GM04504 (cell line): ENCODE measurements at places on chromosomes 2 and 18.

DNA sequence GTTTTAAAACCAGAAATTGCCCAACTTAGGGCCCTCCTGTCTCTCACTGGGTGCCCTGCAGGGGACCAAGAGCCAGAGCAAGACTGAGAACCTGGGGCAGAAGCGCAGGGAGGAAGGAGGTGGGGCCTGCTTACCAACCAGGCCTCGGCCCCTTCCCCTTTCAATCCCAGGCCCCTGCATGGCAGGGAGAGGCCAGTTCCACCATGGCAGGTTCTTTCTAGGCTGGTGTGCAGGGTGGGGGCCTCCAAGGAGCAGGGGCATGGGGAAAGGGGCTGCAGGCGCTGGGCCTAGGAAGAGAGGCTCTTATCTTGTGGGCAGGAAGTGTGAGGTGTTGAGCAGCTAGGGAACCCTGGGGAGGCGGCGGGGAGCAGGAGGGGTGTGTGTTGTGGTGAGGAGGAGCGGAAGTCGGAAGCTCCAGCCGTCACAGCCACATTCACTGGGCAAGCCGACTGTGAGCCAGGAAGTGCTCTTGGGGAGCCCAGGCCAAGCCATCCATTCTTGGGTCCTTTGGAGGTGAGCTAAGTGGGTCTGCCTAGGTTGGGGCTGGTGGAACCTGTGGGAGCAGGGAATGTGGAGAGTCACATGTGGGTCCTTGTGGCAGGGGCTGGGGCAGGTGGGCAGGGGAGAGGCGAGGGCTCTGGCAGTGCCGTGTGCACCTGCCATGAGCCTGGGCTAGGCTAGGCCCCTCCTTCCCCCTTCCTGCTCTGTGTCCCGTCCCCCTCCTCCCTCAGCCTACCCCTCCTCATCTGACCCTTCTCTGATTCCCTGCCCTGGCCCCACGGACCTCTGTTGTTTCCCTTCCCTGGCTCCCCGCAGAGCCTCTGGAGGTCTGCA, at the start of gene PSD4:
PSD4 (plus strand) TSS at position 430 of the 834 bp plus-strand sequence. CDS start 8,486 bp downstream, outside the sequence.
- no peak for DNase-seq

DNA sequence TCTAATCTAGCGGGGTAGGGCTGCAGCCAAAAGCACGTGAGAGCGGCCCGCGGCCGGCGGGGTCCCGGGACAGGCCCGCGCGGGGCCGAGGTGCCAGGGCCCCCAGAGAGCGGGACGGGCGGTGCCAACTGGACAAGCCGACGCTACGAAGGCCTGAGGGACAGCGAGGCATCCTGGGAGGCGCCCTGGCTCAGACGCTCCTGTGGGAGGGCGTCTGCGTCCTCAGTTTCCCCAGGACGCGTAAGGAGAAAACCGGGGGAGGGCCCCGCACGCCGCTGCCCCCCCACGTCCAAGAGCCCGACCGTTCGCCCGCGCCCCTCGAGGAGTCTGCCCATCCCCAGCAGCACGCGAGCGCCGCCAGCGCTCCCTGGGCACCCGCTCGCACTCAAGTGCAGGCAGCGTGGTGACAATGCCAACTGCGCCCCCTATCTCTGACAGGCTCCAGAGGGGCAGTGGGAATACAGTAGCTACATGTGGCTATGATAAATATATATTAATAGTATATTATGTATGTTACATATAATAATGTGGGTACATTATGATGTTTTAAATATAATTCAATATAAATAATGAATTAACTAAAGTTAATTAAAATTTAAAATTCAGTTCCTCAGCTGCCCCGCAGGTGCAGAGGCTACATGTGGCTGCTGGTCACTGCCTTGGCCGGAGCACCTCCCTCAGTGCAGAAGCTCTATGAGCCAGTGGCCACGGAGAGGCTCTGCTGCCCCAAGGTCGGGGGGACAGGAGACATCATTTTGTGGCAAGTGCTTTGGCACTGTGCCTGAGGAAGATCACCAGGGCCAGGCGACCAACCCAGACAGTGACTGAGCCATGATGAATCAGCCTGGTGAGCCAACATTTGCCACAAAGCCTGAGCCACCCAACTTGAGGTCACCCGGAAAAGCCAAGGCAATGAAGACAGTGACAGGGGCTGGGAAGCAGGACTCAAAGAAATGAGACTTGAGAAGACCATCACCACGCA, 5.5 kb upstream of the SFT2D3 start:
- no peak for DNase-seq

GRCh38 chr18:8654503-8655451, 45.5 kb downstream of the RAB12 start:
- no peak for DNase-seq

DNA sequence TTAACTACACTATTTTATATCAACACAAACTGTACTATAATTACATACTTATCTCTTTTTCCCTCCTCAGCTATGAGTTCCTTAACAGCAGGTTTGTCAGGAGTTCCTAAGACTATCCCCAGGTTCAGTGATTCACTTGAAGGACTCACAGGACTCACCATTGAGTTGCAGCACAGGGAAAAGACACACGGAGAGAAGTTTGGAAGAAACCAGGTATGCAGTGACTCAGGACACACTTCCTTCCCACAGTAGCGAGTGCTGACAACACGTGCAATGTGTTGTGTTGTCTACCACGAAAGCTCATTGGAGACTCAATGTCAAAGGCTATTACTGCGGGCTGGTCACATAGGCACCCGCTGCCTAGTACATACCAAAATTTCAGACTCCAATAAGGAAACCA, 32.0 kb downstream of the MGAT4A start:
- DNase-seq, result no peak

- DNase-seq, result no peak
These were observed 16.6 kb downstream of the SMC6 start for GRCh38 chr2:17736989-17737388.

DNA sequence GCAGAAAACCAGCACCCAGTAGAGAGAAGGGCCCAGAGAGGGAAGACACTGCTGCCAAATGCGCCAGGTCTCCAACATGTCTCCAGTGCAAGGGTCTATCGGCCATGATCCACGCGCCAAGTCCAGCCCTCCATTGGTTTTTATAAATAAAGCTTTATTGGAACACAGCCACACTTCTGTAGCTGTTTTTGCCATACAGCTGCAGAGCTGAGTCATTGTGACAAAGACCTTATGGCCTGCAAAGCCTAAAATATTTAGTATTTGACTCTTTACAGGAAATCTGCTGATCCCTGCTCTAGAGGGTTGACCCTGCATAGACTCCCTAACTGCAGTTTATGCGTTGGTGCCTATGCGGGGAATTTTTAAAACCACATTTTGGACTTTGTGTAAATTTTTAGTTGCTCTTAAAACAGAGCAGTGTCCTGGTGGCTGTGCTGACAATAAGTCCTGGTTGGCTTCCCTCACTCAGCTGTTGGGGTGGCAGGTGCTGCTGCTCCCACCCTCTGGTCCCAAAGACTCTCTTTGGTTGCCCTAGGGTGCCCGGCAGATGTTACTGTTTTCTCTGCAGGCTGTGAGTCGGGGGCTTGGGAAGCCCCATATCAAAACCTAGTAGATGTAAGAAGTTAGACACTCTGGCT, 154.9 kb downstream of the CTIF start:
- no peak for DNase-seq

GRCh38 chr18:62769216-62769615, 53.9 kb downstream of the PHLPP1 start:
- DNase-seq, result no peak

DNA sequence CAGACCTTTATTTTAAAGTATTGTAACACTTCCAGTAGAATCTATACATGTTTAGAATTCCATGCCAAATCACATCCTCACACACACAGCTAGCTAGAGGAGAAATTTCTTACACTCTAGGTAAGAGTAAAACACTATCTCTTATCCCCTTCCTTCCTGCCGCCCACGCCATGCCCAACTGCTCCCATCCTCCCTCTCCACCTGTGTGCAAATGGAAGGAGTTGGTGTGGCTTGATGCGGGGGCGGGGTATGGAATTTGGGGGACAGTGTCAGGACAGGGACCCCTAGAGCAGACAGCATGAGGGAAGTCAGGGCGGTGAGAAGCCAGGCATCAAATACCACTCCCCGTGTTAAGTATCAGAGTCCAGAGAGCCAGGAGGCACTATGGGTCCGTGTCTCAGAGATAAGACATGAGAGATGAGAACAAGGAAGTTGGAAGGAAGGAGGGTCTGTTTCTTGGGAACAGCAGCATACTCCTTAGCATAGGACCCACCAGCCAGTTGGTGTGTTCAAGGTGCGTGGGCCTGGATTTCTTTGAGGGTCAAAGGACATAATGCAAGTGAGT, 48.6 kb upstream of the NOSTRIN start:
- DNase-seq, result no peak

DNA sequence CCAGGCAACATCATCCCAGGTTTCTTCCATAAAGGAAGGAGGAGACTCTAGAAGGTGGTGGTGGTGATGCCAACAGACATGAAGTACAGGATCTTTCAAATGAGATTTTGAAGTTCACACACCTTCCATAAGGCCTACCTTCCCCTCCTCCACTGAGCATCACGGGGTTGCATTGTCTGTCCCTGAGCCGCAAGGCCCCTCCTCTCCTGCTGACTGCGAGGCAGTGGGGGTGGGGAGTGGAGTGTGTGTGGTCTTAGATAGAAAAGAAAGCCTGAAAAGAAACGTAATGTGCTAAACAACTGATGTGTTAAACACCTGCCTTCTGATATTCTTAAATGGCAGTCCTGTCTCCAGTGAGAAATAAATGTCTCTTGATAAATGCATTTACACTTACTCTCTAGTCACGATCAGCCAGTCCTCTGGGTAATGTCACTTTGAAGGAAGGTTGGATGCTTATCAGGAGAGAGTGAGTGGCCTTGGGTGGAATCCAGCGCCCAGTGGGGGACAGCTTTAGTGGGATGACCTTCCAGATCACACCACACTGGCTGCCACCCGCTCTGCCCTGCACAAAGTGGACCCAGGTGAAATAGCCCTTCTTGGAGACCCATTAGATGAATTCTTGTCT, 5.5 kb upstream of the SCYGR5 start:
- no peak for DNase-seq

DNA sequence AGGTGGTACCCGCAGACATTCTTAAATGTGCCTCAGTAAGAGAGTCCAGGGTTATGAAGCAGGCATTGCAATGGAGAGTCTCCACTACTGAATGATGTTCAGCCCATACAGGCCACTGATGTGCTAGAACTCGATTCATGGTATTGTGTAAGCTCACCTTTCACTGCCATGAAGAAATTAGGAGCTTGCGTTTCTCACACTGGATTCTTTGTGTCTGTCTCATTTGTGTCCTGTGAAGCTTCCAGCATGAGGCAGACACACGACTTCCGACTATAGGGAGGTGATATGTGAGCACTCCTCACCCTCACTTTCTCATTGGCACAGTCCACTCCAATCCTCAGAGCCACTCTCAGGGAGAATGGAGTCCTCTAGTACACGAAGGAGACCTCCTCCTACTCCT, 677.4 kb upstream of the RAB6C start:
- DNase-seq, result no peak

DNA sequence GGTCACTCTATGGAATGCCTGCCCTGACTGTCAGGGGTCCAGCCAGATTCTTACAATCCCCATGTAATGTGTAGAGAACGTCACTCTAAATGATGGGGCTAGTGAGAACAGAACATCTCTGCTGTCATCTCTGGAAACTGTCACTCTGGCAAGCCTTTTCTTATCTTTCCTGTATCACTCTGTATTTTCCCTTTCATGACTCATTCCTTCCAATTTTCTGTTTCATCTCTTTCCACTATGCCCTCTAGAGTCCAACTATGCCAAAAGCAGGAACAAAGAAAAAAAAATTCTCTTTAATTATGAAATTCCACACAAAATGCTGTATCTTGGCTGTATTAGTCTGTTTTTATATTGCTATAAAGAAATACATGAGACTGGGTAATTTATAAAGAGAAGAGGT, 608.8 kb downstream of the ADCYAP1 start:
- no peak for DNase-seq

DNA sequence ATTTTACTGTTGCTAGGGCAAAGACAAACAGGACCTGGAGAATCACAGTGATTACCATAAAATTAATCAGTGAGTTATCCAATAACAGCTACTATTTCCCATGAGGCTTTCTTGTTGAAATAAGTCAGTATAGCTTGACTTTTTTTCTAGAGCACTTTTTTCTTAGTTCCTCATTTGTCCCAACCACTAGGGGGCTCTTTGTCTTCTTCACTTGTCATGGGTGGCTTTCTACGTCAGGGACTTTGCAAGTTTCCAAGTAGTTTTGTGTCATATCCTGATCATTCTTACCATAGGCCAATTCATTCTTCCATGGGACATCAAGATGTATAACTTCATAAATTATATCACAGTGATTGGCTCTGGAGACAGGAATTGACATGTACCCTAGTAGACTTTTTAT, 1019.6 kb upstream of the PIK3C3 start:
- DNase-seq, result no peak

DNA sequence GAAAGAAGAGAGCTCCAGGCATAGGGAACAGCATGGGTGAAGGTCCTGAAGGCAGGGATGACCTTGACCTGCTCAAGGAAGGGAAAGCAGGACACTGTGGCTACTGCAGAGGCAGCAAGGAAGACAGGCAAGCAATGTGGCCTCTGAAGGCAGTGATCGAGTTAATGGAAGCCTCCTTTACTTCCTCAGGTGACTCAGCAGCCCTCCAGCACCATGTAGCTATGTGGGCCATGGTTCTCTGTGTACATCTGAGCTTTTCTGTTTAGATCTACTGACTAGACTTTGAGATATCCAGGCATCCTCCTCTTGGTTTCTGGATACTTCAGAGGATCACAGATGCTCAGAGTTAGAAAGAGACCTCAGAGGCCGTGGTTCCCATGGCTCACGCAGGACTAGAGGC, 107.3 kb upstream of the PID1 start:
- no peak for DNase-seq

DNA sequence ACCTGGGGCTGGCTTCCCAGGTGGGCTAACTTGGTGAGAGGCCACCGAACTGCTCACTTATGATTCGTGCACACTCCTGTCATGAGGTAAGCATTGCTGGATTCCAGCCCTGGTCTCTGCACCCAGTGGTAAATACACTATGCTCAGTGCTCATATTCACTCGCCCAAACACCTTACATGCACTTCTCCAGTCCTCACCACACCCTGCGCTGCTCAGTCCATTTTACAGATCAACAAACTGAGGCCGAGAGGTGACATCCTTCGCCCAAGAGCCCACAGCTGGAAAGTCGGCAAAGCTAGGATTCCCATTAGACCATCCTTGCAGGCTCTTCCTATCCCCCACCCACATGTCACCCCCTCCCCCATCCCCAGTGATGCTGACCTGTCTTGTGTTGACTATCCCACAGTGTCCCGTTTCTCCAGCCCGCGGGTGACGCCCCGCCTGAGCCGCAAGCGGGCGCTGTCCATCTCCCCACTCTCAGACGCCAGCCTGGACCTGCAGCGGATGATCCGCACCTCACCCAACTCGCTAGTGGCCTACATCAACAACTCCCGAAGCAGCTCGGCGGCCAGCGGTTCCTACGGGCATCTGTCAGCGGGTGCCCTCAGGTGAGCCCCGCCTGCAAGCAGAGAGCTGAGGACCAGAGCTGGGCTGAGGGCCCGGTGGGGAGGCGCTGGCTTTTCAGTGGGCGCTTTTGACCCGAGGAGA, 232.8 kb downstream of the GLI2 start:
- DNase-seq, result no peak

GRCh38 chr2:64417624-64418023, 36.3 kb upstream of the LGALSL start:
- DNase-seq, result no peak
